ENCODE measurements at places on chromosomes 4 and X.

DNA sequence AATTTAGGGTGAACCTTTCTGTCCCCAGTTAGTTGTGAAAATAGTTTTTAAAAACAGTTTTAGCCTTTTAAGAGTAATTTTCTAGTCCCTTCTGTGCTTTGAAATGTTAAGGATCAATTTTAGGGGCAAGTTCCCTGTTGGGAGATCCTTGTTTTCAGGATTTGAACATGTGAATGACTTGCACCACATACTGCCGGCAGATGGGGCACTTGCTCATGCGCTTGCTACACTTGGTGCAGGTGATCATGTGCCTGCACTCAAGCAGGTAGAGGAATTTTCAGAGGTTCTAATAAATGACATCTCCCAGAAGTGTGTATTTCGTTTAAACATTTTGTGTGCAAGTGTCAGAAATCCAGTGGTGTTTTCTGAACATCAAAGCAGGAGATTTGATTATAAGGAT lies 195.9 kb downstream of the CHM start:
- DNase-seq: no peak

DNA sequence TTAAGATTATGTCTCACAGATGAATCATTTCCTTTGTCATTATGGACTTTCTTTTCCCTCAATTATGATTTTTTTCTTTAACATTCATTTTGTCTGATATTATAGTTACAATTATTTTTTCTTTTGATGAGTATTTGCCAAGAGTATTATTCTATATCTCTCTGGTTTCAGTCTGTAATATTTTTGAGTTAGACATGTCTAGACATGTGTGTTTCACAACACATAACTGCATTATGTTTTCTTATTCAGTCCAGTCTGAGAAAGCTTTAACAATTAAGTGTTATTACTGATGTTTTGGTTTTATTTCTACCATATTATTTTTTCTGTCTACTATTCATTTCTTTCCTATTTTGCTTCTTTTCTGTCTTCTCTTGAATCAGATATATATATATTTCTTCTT lies 108.3 kb upstream of the MID1IP1 start:
- no peak for DNase-seq

- no peak for DNase-seq
These were observed 35.2 kb downstream of the DTHD1 start for GRCh38 chr4:36316607-36317006.

DNA sequence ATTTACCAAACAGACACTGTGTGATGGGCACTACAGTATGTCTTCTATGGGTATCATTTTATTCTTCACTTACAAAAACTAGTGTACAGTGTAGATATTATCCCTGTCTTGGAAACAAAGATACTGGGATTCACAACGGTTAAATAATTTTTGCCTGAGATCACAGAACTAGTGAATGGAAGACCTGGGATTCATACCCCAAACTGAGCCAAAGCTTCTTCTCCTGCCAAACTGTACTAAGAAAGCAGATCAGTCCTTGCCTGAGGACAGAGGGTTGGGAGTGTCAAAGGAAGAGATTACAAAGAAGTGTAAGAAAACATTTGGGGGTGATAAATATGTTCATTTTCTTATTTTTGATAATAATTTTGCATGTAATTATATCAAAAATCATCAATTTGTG lies 43.1 kb downstream of the PPA2 start:
- no peak for DNase-seq

DNA sequence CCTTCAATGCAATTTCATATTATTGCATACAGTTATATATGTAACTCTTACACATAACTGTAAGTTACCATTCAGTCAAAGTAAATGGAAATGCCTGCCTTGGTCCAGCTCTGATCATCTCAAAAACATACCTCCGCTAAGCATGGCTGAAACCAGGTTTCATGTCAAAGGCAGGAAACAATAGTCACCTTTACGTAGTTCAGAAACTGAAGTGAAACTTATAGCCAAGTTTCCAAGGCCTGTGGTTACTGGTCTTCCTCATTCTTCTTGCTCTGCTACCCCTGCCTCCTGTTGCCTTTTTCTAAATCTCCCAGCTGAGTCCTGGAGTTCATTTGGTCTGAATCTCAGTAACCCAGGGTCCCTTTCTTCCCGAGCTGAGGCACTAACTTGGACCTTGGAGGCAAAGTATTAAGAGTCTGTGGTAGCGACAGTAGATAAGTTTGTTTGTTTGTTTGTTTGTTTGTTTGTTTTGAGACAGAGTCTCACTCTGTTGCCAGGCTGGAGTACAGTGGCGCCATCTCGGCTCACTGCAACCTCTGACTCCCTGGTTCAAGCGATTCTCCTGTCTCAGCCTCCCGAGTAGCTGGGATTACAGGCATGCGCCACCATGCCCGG lies 30.8 kb downstream of the DAPP1 start:
- DNase-seq: no peak
